ENCODE measurements at places on chromosomes 2 and 18.

- DNase-seq, result no peak
Observed at GRCh38 chr2:39039072-39039471, 81.8 kb downstream of the SOS1 start.

DNA sequence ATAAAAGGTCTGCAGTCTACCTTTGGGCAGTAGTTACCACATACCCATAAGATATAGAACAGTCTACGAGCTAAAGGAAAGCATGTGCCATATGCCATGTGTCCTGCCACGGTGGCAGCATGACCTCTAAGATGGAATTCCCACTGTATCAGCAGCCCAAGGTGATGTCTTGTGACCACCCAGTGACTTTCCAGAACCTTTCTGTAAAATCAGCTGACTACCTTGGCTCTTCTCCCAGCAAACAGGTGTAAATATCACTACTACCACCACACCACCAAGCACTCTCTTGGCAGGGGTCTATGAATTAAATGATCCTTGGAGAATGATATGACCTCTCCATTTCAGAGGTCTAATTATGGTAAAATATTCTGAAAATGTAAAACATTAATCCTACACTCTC is 99.6 kb downstream of the METTL8 start:
- no peak for DNase-seq

GRCh38 chr18:8988260-8988871 is 114.1 kb upstream of the NDUFV2 start:
- peak; percentile 71 for DNase-seq

DNA sequence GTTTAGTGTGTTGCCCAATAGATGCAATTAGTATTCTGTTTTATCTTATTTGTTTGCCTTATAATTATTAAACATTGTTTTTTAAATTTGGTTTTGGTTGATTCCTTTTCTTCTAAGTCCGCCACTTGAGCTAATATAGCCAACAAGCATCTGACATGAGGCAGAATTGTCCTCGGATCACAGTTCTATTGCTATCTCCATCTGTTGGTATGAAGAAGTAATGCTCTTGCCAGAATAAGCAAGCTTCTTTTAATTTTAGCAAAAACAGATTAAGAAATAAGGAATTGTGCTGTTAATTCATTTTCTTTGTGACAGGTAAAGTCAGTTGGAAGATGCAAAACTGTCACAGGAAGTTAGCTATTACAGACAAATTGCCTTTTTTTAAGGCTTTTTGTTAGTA is 54.3 kb downstream of the R3HDM1 start:
- no peak for DNase-seq

DNA sequence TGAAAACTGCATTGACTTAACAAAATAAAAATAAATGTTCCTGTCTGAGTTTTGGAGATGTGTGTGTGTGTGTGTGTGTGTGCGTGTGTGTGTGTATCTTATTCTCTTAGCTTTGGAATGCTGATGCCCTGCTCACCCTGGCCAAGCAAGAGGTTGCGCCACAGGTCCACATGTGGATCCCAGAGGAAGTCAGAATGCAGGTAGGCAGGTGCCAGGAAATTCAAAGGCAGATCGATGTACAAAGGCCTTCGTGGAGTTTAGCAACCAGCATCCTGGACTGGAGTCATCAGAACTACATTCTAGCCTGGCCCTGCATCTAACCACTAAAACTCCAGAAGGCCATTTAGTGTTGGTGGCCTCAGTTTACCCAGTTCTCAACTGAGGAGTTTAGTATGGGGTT is 12.4 kb downstream of the G6PC2 start:
- no peak for DNase-seq

- no peak for DNase-seq
Observed at GRCh38 chr2:98502556-98503335, 58.1 kb downstream of the INPP4A start.
